ENCODE measurements at places on chromosomes 13 and 19.

DNA sequence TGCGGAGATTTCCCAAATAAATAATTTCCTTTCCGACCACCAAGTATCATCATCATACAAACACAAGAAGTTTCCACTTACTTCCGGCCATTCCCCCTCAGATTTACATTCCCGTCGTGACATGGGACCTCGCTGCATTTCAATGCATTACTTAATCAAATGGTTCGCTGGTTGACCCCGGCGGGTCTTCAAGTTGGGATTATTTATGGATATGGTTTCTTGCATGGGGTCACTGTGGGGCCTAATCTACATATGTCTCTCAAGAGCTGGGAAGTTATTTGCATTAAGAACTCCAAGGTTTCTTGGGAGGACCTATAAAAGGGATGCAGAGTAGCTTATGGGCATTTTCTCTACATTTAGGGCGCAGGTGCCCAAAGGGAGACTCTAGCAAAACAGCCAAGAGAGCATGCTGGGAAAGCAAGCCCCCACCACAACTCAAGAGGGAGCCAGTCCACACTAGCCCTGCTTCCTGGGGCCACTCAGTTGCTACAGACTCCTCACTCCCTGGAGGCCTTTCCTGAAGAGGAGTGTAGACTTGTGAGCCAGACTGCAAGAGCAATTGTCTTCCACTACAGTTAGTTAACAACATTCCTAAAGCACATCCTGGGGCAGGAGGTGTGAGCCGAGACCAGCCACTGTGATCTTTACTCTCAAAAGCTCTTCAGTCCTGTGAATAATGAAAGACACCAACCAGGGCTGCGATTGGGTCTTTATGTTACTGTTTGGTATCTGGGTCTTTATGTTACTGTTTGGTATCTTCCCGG is 125.3 kb downstream of the KATNAL1 start:
- no peak for DNase-seq

DNA sequence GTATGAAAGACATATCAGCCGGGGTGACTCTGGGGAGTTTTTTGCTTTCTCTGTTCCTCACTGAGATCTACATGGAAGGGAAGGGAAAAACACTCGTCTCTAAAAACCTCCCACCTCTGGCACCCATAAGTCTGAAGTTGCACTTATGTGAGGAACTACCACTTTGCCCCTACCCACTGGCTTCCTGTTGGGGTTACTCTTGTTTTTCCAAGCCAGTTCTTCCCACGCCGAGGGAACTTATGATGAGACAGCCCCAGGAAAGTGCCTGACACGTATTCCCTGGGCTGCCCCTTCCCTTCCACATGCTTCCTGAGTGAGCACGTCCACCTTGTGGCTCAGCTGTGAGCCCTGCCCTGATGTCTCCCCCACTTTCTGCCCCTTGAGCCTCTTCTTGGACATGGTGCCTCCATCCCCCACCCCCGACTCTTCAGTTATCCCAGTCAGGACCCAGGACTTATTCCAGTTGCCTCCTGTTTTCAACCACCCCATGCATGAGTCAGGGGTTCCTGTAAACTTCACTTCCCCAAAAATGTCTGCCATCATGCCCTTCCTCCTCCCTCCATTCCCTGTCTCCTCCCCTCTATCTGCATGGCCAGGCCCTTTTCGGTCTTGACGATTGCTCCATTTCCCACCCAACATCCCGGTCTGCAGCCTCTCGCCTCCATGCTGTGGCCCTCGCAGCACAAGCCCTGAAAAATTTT is 5.1 kb upstream of the SIGLEC7 start:
- no peak for DNase-seq

DNA sequence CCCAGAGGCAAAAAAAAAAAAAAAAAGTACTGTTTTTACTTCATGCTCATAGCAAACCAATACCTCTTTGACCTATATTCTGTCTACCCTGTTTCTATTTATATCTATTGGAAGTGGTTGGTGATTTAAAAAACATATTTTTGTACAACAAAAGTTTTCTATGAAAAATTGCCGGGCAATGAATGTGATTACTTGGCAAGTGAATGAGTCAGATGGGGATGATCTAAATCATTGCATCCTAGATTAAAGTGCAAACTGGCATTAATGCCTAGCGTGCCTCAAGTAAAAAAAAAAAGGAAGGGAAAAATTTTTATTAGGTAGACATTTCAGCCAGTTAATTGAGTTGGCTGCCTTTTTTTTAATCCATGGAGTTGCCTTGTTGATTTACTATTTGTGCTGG is 500.6 kb downstream of the KCTD12 start:
- no peak for DNase-seq

DNA sequence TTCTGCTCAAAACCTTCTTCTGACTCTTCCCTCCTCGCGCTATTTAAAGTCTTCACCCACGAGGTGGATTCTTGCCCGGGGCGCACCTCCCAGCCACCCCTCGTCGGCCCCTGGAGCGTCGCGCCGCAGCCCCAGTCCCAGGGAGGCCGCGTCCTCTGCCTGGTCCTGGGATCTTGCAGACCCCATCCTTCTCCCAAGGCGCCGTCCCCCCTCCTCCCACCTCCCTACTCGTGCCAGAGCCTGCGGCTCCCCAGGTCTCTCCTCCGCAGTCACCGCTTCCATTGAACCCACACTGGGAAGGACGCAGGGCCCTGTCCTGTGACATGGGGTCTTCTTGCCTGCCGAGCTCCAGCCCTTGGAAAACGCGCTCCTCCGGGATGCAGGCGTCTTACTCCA is 486 bp downstream of the ZNF808 start:
- DNase-seq: no peak

DNA sequence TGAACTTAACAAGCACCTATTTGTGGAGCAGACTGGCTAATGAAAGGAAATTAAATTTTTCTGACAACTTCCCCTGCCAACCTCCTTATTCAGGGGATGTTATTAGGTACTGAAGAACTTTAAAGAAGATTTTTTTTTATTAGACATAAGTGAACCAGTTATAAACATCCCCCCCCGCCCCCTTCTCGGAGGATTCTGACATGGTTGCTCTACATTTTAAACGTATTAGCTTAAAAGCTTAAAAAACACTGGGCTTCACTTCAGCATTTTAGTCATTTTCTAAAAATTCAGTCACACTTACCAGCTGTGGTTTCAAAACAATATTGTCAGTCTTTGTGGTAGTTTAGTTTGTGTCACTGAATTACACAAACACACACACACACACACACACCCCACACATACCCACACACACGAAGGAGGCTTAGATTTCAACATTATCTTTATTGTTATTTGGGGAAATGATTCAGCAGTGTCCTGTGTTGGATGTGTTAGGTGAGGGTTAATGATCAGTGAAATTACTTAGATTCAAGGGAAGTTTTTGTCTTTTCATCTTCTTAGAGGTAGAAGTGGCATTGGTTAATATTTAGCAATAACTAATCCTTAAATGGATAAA is 145.7 kb downstream of the PCCA start:
- no peak for DNase-seq

DNA sequence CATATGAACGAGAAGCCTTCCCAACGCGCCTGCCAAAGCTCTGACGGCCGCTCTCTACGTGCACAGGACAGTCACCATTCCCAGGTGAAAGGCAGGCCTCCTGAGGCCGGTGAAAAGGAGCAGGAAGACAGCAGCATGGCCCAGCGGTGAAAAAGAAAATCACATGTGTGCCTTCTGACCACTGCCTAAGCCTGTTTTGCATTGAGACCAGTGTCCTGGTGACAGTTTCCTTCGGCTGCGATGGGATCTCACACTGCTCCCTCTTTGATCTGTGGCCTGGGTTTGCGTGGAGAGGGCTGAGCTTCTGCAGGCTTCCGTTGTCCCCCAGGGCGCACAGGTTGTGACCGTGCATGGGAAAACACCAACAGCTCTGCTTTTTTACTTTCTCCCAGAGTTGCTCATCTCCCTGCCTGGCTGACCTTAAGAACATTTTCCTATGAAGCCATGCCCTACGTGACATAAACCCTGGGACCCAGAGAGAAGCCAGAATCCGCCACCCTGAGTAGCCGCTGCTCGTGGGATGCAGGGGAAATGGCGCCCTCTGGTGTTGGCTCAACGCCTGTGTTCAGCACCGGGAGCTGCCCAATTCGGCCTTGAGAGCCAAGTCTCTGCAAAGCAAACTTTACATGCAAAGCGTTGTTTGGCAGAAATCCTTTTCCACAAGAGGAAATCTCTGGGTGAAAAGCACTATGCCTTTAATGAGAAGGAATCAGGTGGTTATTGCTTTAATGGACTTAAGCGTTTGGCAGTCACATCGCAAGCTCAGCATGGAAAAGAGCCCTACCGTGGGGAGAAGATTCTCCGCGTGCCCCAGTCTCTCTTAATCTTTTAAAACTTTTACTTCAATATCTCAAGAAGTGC is 112.2 kb upstream of the GPR12 start:
- DNase-seq: peak; percentile 25

DNA sequence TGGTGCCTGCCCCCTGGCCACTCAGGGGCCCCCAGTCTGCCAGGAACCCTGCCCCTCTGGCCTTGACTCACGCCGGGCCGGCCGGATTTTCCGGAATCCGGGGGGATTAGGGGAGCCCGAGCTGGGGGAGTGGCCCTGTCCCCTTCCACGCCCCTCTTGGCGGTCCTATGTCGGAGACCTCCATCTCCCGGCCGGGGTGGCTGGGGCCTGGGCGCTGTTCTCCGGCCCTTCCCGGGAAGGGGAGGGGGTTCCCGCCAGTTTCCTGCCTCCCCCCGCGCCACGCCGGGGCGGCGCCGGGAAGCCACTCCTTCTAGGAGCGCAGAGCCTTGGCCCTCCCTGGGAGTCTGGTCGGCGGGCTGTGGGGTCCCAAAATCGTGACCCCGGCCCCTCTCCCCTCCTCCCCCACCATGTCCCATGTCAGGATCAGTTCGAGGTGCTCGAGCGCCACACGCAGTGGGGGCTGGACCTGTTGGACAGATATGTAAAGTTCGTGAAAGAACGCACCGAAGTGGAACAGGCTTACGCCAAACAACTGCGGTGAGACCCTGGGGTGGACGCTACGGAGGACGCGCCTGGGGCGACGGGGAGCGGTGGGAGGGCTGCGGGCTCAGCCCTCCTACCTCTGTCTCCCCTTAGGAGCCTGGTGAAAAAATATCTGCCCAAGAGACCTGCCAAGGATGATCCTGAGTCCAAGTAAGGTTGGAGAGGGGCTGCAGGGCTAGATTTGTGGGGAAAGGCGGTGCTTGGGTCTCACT is 1.3 kb downstream of the TRIP10 start:
- DNase-seq: no peak

DNA sequence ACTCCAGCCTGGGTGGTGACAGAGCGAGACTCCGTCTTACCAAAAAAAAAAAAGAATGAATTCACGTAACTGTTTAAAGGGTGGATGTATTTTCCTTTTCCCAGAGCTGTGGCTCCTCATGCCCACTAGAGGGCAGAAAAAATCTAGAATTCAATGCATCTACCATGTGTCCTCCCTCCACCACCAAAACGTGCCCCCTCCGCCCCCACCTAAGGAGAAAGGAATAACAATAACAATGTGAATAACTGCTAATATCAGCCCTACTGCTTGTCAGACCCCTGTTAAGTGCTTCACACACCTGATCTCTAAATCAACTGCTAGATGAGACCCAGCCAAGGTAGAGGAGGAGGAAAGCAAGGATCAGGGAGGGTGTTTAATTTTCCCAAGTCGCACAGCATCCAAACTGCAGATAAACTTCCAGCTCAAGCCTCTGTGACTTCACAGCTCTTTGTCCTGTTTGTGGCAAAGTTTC is 20.2 kb upstream of the PNMA8B start:
- DNase-seq: no peak

- DNase-seq: no peak
Observed at GRCh38 chr13:25166306-25166705, 5.8 kb downstream of the AMER2 start.

DNA sequence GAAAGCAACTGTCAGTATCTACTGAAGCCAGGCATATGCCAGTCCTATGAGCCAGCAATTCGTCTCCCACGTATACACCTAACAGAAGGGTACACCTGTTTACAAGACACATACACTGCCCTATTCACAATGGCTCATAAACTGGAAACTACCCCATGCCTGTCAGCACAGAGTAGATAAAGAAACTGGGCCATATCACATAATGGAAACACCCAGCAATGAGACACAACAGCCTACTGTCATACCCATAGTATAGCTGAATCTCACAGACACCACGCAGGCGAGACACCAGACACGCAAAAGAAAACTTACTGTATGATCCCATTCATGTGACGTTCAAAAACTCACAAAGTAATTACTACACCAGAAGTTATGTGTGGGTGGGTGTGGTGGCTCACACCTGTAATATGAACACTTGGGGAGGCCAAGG is 15.7 kb downstream of the NOSIP start:
- no peak for DNase-seq

GRCh38 chr13:51590231-51590970 is 6.1 kb downstream of the WDFY2 start:
- DNase-seq: no peak

DNA sequence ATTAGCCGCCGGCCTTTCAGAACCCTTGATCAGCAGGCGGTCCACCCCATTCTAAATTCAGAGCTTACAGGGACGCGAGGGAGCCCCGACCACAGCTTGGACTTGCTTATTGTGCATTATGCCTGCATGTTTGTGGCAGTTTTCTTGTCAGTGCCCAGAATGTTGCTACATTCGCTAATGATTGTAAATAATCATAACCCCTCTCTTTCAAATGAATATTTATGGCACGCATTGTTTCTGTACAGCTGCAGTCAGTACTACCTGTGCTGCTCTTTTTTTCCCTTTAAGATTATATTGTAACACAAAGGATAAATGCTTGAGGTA is 321 bp upstream of the VPS36 start:
- DNase-seq: no peak

DNA sequence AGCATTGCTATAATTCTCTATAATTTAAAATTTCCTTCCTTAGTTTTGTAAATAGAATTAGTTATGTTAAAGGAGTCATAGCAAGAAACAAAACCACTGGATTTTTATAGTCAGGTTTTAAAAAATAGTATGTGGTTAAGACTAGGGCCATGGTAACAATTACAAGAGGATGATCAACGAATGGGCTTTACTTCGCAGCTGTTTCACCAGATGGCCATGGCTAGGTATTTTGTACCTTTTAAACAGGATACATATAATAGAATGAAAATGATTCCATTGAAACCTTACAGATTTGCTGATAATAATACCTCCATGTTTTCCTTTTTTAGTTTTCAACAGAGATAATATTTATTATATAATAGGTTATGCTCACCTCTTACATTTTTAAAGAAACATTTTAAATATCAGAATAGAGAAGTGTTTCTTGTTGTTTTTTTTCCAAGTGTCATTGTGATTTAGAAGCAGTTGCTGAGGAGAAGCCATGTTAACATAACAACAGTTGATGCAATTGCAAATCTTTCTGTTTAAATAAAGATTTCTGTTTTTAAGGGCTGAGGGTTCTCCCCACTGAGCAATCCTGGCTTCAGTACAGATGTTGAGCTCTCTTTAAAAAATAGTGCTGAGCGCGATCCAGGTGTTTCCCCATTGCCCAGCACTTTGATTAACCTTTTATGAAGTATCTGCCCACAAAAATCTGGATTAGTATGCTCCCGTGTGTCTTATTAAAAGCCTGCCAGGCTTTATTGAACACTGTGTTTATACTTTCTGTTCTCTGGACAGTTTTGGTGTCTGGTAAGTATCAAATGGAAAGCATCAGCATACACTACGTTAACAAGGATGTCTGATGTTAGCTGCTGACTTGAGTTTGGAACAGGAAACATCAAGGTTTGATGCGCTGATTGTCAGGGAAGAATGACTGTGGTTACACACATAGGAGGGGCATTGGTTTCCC is 205.3 kb downstream of the HS6ST3 start:
- DNase-seq: no peak

All from T-helper 17 cell (primary cell).